ENCODE measurements at places on chromosomes 2 and 18.
A peak's percentile ranks its signal among the peaks of the same experiment; 100 is the strongest.

DNA sequence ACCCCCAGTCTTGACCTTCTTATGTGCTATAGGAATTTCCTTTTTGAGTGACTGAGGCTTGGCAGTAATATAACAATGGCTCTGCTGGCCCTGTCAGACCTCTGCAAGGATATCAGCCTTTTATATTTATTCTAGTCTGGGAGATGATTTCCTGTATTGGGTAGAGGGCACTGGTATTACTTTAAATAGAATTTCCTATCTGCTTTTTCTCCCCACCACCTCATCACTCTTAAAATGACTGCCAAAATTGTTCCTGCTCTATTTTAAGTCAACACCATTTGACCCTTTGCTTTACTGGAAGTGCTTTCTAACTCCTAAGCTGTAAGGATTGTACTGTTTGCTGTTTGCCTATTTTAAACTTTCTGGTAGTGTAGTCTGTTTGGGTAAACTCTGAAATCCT lies 658.4 kb upstream of the FSHR start:
- no peak for DNase-seq

- no peak for DNase-seq
Observed at GRCh38 chr2:156215656-156216055, 116.9 kb downstream of the NR4A2 start.

DNA sequence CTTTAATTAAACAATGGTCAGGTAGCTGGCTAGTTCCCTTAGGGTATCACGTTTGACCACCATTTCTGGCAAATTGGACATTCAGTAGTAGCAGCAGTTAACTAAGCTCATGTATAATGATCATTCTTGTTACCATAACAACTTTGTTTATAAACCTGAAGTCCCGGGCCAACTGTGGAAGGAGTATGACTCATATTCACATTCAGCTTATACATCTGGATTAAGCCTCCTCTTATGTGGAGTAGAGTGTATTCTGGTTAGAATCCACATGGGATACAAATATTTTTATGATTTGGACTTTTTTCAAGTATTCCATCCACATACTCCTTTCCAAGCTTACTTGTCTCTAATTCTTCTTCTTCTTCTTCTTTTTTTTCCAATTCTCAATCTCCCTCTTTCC lies 70.3 kb upstream of the ZSWIM2 start:
- DNase-seq = no peak

DNA sequence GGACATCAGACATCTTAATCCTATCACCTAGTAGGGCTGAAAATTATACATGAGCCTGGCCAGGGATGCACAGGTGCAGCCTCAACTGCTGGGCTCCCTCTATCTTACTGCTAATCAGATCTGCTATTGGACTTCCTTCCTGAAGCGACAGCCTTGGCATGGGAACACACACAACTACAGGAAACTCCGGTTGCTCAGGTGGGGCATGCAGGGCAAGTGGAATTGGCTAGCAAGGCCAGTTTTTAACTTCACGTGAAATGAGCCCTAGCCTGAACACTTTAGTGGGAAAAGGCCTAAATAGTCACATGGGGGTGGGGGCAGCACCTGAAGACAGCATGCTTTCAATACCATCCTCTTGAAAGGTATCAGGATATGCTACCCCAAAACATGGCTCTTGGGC lies 147.9 kb upstream of the NCKAP5 start:
- no peak for DNase-seq

DNA sequence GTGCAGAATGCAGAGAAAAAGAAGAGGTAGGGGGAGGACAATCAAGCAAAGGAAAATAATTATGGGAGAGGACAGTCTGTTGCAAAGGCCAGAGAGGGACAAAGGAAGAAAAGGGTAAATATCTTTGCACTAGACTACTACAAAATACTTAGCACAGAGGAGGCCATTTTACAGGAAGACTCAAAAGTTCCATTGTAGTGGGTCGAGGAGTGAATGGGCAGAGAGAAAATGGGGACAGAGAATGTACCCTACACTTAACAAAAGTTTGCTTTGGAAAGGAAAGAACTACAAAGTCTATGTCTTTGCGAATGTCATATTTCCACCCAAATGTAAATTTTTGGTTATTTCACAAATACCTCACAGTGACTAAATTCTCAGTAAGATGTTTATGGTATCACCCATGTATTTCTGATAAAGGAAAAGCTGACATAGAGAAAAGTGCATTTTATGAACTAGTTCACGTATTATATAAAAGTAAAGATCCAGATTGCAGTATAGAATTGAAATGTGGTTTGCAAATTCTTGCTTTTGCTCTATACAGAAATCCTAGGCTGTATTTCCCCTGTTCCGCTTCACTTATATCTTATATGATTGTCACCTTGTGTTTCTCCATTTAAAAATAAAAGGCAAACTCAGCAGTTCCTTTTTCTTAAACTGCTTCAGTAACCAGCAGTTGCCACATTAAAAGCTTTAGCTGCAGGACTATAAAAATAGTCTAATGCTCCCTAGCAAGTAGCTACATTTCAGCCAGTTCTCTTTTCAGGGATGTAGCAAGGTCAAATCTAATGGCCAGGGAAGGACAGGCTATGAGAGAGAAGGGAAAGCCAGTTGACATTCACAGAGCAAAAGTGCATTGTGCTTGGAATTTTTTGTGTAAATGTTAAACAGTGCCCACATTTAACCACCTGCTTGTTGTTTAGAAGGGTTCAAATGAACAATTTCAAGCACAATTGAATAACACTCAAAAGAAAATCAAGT lies 79.7 kb upstream of the CYTIP start:
- no peak for DNase-seq

- DNase-seq = no peak
Observed at GRCh38 chr2:232415138-232415690, 8.6 kb downstream of the ALPG start.

DNA sequence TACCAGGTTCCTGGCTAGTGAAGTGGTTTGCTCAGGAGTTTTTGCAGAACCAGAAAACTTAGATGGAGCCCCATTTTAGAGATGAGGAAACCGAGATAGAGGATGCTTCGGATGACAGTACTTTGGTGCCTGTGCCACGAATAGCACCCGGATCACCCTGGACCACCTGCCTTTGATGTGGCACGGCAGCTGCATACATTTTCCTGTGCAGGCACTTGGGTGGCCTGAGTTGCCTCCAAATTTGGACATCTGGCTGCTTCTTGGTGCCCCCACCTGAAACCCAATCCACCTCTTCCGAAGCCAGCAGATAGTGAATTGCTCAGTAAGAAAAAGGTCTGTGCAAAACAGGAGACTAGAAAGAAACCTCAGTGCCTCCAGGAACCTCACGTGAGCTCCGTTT lies 140.6 kb upstream of the ID2 start:
- no peak for DNase-seq

DNA sequence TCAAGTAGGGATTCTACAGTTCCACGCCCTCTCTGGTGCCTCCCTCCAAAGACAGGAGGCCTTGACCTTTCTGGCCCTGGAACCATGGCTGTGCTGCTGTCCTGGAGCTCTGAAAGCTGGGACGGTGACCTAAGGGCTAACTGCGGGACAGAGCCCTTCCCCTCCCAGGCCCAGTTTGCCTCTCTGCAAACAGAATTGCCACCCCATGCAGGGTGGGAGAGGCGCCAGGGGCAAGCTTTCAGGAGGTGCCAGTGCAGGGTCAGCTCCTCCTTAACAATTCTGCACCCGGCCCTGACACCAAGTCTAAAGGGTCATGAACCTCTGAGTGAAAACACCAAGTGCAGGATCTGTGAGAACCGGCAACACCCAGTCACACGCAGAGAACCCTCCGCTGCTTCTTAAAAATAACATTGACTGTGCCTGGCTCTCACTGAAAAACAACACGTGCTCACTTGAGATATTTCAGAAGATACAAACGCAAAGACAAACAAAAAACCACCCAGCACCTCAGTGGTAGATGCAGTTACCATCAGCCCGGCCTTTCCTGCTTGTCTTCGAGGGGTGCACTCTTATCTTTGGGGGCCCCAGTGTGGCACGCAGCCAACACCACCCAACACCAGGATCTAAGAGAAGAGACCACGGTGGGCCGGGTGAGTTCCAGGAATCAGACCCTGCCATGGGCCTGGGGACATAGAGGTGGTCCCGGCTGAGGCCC lies 1.1 kb upstream of the SNED1 start:
- no peak for DNase-seq

GRCh38 chr2:137764646-137765045 lies 199.6 kb upstream of the HNMT start:
- no peak for DNase-seq

GRCh38 chr2:134252092-134252750 lies 1.7 kb upstream of the MGAT5 start:
- DNase-seq = no peak

DNA sequence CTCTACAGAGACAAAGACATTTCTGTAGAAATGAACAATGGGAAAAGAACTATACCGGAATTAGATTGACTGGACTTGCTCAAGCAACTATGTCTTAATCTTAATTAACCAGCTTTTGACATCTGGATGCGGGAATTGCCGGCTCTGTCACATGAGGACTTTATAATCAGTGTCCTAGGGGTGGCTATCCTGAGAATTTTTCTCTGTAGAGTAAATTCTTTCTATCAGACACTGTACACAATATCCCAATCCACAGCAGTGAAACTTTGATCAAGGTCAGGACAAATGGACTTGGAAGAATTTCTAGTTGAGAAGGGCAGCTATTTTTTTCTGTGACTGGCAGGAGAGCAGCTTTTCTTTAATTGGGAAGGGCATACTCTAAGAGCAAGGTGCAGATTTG lies 322.1 kb downstream of the HRH4 start:
- no peak for DNase-seq

DNA sequence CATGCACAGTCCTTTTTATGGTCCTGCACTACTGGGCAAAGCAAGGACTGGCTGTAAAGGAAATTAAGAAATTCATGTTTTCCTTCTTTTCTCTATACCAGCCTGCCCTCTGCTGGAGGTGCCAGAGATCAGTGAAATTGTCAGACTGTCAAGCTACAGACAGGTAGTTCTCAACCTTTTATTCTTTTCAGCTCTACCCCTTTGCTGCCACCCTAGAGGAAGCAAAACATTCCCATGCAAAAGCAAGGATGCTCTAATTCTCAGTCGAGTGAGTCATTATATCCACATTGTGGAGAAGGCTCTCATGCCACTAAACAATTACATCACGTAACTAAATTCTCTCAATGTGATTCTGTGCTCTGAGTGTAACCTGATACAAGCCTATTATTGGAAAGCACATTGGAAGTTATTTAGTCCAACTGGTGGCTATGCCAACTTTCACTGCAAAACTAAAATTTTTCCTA lies 25.0 kb upstream of the RAPGEF4 start:
- DNase-seq = peak; percentile 64

- DNase-seq = no peak
Observed at GRCh38 chr2:127700527-127701192, 637 bp upstream of the SFT2D3 start.

DNA sequence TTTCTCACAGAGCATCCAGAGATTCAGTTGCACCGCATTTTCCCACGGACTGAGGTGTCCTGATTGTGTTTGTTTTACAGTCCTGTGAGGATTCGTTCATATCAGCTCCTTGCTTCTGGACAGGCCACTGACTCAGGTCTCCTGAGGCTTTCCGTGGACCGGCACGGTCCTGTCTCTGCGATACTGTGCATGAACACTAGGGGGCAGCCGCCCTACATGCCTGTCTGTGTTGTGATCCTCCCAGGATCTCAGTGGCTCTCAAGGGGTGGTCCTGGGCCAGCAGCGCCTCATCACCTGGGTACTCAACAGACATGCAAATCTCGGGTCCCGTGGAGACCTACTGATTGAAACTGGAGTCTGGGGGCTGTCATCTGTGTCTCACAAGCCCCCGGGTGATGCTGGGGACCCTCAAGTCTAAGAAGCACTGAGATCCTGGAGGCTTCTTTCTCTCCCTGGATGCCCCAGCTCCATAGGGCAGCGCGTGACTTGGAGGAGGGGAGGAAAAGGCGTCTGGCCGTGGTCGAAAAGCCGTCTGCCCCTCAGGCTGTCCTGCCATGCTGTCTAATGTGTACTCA lies 28.9 kb downstream of the IL1R2 start:
- peak; percentile 79 for DNase-seq

DNA sequence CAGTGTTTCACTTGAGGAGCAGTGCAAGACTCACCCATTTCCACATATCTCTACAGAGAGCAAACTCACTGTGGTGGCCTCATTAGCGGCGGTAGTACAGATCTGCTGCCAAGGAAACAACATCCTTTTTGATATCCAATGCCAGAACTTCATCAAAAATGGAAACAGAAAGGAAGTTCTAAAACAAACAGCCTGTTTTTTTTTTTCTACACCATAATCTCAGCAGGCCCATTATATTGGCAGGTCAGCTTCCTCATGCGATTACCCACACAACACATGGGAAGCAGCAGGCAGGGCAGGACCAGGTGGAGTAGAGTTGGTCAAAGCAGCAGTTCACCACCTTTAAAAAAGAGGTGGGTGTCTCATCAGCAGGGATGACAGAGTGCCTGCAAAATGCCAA lies 678.9 kb upstream of the CELF4 start:
- no peak for DNase-seq

DNA sequence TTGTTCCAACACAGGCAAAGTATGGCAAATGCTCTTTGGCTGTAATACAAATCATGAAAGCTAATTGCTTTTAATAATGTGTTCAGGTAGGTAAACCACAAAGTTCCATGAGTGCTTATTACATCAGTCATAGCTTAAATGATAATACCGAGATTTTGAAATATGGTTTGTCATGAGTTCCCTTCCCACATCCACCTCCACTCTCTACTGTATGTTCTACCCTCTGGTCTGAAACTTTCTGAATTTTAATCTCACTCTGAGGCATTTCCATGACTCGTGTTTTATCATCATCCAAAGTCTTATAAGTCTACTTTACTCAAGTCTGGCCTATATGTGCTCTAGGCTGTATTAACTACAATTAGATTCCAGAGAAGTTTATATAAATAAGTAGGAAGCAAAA lies 354.8 kb downstream of the AKAIN1 start:
- no peak for DNase-seq

DNA sequence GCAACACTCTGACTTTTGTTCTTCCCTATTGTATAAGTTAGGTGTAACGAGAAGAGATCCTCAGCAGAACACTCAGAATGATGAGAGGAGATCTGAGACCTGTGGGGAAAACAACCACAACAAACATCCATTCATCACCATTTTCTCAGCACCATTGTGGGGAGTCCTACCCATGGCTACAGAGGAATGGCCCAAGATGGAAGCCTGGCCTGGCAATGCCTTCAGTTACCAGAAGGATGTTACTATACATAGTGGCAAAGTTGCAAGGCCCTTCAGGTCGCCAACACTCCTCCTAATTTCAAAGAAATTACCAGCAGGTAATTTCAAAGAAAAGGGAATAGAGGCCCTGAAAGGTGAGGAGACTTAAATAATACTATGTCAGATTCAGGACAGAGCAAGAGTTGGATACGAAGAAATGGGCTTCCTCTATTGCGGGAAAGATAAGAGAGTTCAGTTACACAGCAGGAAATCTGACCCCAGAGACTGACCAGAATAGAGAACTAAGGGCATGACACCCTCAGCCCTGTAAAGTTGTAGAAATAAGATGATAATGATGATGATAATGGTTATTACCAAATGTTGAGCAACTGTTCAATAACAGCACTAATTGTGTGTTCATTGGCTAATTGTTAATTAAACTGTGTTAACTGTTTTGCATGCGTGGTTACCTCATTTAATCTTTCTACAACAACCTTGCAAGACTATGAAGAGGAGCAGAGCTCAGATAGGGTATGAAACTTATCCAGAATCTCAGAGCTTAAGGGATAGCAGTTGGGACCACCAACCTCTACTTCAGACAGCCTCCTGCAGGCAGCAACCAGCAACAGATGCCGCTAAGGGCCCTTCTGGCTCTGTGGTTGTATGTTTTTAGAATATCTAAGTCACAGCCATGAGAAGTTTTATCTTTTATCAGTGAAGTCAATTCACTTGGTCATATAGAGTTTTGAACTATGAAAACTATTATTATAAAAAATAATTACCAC lies 37.5 kb downstream of the DHRS9 start:
- DNase-seq = no peak

GRCh38 chr2:238596571-238597551 lies 170.1 kb downstream of the ASB1 start:
- DNase-seq = no peak
